Chondrocyte (in vitro differentiated cells): ENCODE measurements at places on chromosomes 4 and X.

DNA sequence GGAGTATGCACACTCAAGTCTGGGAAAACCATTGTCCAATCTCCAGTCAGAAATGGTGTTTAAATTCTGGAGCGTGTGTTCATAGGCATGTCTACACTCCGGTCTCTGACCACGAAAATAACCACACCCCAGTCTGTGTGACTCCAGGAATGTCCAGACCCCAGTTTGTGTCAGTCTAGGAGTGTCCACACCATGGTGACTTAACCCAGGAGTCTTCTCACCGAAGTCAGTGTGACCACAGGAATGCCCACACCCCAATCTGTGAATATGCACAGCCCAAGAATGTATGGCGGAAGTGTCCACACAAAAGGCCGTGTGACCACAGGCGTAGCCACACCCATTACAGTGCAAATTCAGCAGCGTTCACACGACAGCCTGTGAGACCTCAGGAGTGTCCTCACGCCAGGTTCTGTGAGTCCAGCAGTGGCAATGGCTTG lies 11.4 kb downstream of the FTSJ1 start:
- DNase-seq = peak; percentile 69

DNA sequence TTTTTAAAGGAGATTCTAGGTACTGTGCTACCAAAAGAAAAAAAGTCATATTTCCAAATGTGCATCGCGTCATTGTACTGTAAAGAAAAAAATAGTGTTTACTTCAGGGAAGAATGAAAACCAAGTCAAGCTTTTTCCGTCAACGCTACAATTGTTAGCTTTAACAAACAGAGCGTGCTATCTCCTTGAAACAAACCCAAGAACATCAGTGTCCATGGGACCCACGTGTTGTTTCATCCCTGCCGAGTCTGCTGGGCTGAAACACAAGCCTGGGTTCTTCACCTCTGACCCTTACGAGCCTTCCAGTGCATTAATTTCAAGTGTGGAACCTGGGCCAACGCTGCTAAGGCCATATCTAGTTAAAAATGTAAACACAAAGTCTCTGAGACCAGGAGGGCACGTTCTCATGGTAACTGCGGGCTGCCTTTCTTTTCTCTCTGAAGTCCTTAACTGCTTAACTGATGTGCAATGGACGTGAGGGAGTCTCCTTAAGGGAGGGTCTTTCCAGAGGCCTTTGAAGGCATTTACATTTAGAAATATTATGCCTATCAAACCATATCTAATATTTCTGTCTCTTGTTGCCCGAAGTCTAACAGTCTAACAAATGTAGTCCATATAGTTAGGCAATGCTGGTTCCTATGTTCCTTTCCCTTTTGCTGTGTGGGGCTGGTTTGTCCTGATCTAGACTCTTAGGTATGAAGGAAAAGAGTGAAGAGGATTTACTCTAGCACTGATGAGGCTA lies 36.3 kb downstream of the ING2 start:
- DNase-seq = no peak

DNA sequence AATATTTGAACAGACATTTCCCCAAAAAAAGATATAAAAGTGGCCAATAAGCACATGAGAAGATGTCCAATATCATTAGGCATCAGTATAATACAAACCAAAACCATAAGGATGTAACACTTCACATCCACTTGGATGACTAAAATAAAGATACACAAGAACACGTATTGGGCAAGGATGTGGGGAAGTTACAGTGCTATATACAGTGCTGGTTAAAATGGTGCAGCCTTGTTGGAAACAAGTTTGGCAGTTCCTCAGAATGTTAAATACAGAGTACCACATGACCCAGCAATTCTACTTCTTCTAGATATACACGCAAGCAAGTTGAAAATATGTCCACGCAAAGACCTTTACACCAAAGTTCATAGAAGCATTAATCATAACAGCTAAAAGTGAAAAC lies 58.9 kb downstream of the HAUS3 start:
- no peak for DNase-seq

DNA sequence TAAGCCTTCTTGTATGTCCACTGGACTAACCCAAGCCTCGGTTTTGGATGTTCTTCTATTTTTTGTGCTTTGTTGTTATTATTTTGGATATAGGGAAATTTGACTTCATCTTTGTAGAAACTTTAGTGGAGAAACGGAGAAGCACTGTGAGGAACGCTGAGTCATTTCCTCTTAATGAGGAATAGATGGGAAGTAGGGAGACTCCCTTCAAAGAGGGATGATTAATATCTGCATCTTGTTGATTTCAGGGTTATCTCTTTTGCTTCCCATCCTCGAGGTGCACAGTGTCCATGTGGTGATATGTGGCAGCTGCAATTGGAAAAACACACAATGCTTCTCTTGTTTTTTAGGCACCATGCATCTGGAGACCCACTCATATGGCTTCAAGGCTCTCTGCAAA lies 1147.9 kb downstream of the NLGN4X start:
- DNase-seq = no peak

DNA sequence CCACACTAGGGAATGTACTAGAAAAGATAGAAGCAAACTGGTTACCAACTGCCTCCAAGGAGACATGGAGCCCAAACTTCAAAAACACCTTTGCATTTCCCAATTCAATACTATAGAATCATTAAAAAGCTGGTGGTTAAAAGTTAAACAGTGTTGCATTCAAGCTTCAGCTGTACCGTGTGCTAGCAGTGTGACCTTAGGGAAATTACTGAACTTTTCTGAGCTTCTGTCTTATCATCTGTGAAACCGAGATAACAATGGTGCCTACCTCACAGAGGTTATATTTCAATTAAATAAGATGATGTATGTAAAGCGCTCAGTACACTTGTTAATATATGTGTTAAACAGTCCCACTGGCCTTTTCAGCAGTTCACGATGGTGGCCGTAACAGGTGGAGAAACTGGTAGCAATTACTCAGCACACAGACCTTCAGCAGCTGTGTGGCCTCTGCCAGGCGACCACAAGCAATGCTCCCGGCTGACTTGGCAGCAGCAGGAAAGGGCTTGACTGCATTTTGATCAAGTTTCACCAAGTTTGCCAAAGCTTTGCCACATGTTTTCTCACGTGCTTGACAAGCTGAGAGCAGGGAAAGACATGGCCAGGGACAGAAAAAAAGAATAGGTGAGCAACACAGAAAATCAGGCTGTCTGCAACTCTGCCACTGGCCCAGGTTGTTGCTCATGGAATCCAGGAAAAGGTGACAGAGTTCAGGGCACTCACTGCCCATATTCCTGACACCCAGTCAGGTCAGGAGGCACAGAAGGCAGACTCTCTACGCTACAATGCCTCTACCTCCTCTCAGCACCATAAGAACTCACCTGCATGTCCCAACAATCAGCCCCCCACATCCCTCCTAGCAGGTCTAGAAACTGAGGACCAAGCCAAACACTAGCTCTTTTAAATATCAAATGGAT lies 72.1 kb downstream of the PARM1 start:
- DNase-seq = no peak

DNA sequence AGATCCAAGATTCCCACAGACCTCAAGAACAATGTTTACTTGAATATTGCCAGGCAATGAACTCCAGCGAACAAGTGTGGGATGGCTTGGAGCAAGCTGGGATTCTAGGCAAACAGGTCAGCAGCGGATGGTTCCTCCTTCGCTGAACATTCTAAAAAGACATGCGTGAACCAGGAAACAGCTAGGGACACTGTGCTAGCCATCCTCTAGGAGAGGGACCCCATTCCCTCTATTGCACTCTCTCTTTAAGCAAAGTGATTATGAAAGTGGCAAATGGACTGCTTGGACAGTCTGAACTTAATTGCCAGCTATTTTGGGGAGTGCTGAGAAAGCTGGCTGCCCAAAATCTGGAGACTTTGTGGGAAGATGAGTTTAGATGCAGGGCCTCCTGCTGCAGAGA lies 29.9 kb upstream of the TEC start:
- DNase-seq = no peak

- no peak for DNase-seq
Measured at GRCh38 chr4:53573696-53574095, 17.6 kb downstream of the LNX1 start.

GRCh38 chr4:81214144-81214880 lies 710 bp downstream of the PRKG2 start:
- no peak for DNase-seq

DNA sequence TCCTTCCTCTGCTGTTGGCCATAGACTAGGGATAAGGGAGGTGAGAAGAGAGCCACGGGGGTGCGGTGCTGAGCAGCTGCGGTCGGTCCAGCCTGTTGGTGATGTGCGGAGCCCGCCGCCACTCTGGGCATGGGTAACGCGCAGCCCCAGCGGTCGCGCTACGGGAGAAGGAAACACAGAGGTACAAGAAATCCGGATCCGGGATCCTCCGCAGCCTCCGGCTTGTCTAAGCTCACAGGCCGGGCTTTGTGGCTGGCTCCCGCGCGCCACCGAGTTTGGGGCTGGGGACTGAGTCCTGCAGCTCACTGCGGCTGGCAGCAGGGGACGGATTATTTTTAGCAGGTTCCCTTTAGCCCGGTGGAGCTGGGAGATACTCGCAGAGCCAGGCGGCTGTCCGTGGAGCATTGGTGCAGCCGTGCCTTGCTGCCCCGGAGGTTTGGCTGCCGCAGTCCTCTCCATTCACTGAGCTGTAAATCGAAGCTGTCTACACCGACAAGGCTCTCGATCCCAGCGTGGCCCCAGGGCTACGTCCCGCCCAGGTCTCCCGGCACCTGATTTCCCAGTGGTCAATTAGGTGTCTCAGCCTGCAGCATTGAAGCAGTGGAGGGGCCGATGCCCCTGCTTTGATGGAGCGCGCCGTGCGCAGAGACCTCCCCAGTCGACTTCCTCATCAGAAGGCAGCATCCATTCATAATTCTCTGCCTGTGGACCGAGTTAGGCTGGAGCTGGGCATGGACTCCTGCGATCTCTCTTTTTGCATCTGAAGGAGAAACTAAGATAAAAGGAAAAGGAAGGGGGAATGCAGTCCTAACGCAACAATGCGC lies 81.9 kb upstream of the SCML1 start:
- no peak for DNase-seq

GRCh38 chrX:485368-485767 lies 98.7 kb upstream of the PPP2R3B start:
- peak; percentile 53 for DNase-seq

DNA sequence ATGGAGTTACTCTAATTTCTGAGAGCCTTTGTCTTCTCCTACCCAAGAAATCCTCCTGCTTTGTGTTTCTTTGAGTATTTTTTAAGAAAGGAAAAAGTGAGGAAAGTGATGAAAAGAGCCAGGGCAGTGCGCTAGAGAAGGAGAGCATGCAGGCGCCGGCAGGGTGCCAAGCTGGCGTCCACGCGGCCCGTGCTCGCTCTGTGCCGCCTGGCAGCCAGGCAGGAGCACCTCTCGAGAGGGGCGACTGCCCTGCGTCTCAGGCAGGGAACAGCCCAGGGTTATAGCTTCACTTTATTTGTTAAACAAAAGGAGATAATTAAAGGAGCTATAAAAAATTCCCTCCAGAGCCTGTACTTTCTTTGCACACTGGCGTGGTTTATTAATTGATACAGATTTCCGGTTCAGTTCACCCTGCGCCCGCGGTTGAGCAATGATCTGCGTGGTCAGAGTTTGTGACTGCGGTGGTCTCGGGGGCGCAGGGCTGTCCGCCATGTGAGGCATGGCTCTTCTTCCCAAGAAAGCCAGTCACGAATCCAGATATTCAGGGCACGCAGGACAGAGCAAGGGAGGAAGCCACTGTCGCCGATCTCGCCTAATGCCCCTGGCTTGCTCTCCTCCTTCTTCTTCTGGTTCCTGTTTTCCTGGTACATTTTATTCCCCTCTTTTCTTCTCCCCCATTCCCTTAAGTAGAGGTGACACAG lies 110.8 kb upstream of the PAQR3 start:
- DNase-seq = peak; percentile 59

- peak; percentile 88 for DNase-seq
Measured at GRCh38 chrX:86002076-86002896, 45.1 kb downstream of the CHM start.

- DNase-seq = no peak
Measured at GRCh38 chr4:185364886-185365285, 30.8 kb downstream of the LRP2BP start.

GRCh38 chr4:30847167-30847566 lies 127.0 kb downstream of the PCDH7 start:
- no peak for DNase-seq

DNA sequence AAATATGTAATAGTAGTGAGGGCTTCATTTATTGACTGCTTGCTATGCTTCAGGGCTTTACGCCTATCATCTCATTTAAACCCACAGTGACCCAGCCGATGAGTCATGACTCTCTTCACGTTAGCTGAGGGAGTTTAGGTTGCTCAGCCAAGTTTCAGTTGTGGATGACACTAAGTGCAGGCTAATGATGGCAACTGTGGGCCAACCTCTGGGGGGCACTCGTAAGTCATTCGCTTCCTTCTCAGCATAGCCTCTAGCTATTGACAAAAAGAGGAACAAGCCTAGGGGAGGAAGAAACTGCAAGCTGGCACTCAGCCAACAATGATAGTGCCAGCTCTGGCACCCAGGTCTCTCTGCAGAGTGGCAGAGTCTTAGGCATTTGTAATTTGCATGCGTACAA lies 325.0 kb downstream of the ARHGAP10 start:
- no peak for DNase-seq

DNA sequence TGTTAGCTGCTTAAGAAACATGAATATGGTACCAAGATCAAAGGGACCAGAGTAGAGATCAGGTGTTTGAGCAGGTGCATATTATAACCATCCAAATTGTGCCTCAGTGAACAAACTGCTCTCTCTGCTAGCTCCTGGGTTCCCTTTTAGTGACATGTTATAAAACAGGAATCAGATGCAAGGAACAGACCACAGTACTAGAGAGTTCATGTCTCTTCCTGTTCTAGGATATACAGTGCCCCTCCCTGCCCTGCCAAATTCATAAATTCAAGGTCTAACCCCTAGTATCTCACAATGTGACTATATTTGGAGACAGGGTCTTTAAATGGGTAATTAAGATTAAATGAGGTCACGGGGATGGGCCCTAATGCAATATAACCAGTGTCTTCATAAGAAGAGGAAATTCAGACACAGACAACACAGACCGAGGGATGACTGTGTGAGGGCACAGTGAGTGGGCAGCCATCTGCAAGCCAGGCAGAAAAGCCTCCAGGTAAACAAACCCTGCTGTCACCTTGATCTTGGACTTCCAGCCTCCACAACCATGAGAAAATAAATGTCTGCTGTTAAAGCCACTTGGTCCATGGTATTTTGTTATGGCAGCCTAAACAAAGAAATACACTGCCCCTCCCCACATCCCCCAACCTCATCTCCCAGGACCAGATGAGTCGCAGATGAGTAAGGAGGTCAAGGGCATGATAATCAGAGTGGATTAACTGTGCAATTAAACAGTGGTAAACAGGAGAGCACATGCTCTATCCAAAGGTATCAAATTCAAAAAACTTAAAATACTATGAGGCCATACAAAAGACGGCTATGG lies 82.5 kb downstream of the RBM47 start:
- DNase-seq = no peak

DNA sequence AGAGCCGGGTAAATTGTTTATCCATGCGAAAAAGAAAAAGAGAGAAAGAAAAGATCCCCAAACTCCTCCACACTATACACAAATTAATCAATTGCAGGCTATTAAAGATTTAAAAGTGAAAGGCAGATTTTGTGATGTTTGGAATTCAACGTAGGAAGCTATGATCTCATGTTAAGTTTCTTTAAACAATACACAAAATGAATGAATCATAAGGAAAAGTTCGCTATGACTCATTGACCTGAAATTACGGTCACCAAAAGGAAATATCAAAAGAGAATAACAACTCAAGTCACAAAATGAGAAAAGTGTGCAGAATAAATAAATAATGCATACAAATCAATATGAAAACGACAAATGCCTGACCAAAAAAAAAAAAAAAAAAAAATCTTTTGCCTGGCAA lies 28.6 kb downstream of the CLNK start:
- no peak for DNase-seq

GRCh38 chr4:86977621-86978184 lies 42.9 kb downstream of the AFF1 start:
- DNase-seq = no peak
